Activated CD8-positive, alpha-beta memory T cell treated with anti-CD3 and anti-CD28 coated beads, Interleukin-2, amount 50 U/mL, for 4 hours (primary cell): ENCODE measurements at places on chromosomes 6 and 20.

DNA sequence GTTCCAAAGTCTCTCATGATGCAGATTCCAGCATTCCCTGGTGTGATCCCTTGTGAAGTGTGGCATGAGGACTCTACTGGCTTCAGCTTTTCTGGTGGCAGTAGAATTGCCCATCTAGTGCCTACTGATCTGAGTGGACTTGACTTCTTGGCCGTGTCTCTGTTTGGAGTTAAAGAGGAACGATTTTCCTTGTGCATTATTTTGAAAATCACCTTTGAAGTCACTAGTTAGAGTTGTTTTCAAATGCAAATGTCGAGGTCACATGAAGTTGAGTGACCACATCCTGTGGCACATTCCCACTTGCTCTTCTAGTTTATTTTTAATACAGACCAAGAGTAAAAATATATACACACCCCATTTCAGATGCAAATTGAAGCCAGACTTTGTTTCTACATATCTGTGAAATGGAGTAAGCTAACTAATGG lies 270.7 kb upstream of the TAB2 start:
- no peak for DNase-seq

GRCh38 chr20:61736751-61737310 lies 328.9 kb downstream of the TAF4 start:
- DNase-seq: no peak

GRCh38 chr6:105886814-105887544 lies 199.2 kb upstream of the PRDM1 start:
- no peak for DNase-seq

DNA sequence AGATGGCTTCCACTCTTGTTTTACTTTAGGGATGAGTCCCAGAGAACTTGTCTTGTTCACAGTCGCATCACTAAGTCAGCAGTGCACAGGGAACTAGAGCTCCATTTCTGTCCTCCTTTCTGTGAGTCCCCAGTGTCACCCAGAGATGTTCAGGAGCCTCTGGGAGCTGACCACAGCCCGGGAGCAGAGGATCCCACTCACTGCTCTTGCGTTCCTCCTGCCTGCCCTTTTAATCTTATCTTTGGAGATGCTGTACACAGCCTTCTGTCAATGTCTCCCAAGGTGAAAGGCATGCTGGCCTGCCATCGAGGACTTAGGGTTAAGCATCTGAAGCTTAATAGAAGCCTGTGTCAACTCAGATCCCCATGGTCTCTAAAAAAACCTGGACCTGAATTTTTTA lies 71.2 kb downstream of the IGF2R start:
- no peak for DNase-seq

DNA sequence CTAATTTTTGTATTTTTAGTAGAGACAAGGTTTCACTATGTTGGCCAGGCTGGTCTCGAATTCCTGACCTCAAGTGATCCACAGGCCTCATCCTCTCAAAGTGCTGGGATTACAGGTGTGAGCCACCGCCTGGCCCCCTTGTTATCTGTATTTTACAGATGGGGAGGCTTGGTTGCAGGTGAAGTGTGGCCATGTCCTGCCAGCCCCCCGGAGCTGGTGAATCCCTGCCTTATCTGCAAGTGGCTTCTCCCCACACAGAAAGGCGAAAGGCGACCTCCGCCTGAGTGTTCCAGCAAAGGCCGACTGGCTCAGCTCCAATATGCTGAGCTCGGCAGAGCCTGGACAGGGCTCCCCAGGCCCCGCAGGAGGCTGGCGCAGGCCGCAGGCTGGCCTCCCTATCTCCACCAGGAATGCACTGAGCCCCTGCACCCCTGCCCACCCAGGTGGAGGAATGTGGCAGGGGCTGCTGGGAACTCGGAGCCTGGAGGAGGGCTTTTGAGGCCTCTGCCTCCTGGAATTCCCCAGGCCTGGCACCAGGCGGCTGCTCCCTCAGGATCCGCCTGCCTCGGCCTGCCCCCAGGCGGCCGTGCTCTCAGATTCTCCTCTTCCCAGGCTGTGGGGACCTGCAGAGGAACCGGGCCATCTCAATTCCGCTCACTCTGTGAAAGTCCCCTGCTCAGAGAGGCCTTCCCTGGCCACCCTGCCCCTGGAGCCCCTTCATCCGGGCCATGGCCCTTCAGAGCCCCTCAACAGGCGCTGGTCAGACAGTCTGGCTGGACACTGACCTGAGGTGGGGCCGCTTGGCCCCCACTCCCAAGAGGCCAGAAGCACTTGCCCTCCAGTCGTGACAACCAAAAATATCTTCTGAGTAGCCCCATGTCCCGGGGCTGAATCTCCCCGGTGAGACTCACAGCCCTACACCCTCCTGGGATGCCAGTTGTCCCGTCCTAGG lies 9.3 kb upstream of the LAMA5 start:
- no peak for DNase-seq

DNA sequence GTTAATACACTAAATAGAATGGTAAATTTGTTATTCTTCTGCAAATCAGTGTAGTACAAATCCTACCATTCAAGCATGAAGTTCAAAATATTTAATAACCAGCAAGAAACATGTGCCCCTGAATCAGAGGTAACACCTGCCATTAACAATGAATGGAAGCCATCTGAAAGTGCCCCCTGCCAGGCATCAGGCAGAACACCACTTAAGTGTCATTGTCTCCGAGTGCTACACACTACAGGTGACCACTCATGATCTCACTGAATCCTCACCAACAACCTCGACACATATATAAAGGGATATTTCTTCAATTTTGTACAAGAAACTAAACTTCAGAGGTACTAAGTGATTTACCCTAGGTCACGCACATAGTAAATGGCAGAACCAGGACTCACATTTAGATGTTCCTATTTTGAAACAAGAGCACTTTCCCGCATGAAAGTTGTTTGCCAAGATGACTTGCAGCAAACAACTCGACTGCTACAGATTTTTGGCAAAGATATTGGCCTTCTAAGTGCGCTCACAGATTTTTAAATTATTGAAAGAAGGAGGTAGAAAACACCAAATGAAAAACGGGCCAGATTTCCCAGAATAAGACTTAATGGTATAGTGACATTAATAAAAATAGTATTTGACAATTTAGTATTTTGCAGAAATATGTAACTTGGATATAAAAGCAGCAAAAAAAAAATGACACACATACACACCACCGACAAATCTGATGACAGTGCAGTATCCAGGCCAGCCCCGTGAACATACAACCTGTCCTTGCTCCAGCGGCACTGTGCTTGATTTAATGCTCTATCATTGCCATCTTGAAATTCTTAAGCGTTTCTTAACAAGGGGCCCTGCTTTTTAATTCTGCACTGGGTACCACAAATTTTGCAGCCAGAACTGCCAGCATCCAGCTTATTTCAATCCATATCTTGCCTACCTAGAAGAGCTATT lies 274.5 kb downstream of the ALDH8A1 start:
- no peak for DNase-seq
